ENCODE measurements at places on chromosomes 6 and 20.
A peak's percentile ranks its signal among the peaks of the same experiment; 100 is the strongest.

DNA sequence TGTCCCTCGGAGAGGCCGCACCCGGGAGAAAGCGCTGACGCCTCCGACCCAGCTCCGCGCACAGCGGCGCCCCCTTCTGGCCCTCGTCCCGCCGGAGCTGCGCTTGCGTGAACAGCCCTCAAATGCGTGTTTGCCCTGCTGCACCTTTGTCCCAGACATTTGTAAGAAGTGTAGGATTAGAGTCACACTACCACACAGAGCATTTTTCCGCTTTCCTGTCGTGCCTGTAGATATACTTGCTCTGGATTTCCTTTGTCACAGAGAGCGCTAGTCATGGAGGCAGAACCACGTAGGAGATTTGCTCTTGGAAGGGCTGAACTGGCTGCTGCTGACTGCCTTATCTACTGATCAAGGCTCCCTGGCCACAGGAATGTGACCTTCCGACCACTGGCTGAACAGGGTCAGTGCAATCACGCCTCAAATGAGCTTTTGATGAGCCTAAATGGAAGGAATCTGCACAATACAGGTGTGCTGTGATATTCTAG, 62.3 kb downstream of the PAX1 start:
- DNase-seq: peak; percentile 10

DNA sequence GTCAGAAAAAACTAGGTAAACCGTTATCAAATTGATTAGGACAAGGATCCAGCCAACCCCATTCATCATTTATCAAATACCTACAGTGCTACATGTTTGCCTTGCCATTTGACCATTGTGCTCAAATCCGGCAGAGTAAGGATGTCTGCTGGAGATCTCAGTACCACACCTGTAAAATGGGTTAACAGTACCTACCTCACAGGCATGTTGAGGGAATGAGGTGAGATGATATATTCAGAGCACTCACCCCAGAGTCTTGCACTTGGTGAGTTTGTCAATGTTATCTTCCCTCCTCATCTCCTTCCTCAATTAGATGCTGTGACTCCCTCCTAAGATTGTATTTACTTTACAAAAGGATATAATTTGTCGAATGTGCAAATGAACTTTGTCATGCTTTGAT, 54.5 kb upstream of the DSP start:
- no peak for DNase-seq

DNA sequence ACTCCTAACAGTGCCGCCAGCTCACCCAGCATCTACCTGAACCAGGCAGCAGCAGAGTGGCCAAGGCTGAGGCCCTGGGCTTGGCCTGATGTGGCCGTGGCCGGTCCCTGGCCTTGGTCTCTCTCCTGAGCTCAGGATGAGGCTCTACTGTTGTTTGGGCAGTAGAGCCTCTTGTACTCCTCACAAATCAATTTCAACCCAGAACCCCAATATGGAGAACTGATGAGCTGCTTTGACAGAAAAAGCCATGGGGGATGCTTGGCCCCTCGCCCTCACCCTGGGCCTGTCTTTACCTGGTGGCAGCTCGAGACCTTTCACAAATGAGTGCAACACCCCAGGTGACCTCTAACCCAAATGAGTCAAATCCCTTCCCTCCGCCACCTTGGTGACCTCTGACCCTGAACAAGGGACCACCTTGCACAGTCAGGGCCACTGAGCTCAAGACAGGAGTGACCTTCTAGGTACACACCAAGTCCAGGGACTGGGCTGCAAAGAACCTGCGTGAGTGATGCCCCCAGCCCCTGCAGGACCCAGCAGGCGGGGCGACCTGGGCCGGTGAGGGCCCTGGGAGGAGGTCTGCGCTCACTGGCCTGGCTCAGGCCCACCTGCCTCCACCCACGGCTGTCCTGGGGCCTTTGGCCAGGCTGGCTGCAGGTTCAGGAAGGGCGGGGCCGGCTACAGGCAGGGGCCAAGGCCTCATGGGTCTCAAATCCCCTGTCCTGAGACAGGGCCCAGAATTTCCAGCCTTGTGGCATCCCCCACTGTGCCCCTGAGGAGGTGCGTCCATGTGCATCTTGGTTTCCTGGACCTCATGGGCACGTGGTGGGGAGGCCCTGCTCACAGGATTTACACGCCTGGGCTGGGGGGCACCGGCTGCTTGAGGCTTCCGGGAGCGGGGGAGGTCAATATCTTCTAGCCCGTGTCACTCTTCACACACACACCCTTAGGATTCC, 30.2 kb downstream of the PSMG4 start:
- no peak for DNase-seq

DNA sequence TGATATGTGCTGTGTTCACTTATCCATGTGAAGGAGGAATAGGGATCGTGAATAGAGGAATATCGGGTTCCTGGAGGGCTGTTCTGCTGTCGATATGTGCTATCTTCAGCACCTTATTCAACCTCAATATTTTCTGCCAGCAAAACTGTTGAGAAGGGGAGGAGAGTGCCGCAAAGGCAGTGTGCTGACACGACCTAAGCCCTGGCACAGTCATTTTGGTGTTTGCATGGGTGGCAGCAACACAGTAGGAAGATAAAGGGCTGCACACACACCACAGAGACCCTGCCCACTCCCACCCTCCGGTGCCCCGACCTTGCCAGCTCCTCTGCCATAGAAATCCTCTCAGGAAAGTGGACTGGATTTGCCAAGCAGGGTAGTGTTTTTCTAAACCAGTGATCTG, 47.0 kb downstream of the ZDHHC14 start:
- DNase-seq: no peak

- DNase-seq: no peak
These were observed 116.1 kb upstream of the INSM1 start for GRCh38 chr20:20251836-20252235.

- DNase-seq: peak; percentile 84
These were observed 57.1 kb upstream of the MLN start for GRCh38 chr6:33860706-33861474.

DNA sequence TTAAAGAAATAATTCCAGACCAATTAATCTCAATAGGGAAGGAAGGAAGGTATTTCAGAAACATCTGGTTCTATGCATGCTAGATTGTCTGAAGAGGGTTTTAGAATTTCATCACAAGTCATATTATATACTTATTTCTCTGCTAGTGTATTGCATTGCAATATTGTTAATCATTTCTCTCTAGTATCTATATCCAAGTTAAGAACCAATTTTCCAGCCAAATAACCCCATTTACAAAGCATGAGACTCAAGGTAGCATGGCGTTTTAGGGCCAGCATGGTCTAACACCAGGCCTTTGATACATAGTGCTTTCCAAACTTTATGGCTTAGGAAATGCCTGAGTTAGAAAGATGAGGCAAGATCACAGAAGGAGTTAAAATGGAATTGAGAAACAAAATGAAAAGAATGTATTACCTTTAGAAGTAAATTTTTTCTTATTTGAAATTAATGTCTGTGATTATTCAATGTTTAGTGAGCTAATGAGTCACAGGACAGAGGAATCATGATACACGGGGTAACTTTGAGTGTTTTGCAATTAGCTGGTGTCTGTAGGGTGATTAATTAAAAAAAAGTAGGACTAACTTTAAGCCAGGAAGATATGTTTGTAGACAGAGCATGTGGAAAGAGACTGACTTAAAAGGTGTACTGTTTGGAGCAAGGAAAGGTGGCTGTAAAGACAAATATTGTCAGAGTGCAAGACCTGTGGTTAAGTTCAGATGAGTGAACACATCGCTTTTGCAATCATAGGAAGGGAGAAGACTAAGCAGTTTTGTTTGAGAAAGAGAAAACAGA, 1006.2 kb upstream of the CITED2 start:
- no peak for DNase-seq

DNA sequence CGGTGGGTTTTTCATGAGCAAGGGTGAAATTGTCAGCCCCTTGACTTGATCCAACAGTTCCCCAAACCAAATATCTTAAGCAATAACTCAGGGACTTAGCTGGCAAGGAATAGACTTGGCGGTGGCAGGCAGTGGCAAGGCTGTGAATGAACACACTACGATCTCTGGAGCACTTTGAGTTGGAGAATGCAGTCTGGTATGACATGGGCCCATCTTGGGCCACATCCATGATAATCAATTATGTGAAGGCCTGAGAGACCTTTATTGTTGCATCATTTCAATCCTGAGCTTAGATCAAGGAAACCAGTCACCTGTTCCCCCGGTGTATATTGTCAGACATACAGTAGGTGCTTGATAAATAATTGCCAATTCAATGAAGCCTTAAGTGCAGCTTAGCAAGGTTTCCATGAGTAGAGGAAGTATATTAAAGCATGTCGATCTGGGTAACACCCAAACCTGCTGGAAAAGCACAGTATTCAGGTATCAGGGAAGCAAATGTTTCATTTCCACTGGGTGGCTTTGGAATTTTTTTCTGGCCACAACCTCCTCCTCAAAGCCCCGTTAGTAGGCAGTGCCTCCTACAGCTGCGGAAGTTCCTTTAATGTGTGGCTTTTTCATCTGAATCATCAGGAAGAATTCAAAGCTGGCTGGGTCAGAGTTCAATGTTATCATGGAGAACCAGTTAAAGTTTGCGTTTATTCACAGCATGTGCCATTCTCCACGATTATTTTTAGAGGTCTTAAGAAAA, 10.2 kb downstream of the CASS4 start:
- no peak for DNase-seq

- no peak for DNase-seq
These were observed 137.3 kb downstream of the ZFAND3 start for GRCh38 chr6:37956711-37957275.

- DNase-seq: no peak
These were observed 125.2 kb downstream of the CEBPB start for GRCh38 chr20:50315586-50316551.

DNA sequence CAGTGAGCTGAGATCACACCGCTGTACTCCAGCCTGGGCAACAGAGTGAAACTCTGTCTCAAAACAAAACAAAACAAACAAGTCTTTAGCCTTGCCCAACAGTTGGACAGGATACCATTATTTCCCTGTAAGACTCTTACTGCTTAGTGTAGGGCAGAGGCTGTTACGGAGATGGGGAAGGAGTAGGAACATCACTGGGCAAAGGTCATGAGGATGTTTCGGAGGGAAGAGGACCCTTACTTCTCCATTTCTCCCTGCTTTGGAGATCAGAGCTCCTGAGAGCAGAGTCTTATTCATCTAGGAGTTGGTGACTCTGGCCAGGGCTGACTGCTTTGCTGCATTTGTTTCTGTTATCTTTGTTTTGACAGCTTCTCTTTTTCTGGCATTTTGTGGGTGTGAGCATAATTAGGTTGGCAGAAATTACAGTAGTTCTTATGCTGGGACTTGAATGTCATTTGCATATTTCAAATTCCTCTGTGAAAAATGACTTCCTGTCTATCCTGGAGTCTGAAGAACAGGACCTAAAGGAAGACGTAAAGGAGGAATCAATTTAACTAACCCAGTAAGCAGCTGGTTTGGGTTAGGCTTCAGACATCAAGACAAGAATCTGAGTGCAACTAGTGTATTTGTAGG, 89.0 kb downstream of the CDS2 start:
- DNase-seq: no peak

DNA sequence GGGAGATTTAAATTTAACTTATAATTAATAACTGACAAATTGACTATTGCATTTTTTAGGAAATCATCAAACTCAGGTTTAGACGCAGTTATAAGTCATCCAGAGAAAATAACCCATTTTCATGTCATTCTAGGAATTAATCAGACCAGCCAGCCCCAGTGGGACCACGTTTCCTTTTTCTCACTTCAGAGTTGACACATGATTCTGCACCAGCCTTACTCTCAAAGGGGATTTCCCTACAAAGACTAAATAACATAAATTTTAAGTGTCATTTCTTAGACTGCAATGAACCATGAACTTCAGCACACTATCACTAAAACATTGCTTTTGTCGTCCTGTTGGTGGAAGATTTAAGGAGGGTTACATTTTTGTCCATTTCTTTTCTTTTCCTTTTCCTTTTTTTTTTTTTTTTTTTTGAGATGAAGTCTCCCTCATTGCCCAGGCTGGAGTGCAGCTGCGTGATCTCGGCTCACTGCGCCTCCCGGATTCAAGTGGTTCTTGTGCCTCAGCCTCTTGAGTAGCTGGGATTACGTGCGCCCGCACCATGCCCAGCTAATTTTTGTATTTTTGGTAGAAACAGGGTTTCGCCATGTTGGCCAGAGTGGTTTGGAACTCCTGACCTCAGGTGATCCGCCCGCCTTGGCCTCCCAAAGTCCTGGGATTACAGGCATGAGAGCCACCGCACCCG, 3.6 kb downstream of the IPCEF1 start:
- DNase-seq: peak; percentile 90

DNA sequence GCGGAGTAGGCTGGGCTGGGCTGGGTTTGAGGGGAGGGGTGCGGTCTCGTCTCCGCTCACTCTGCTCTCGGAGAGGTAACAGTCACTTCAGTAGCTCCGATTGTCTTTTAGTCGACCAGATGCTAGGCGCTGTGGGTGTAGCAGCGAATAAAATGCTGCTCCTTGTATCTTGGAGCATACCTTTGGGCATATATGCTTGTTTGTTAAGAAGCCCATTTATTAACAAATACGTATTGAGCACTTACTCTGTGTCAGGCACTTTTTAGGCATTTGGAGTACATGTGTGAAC, 545 bp downstream of the ACTR5 start:
- DNase-seq: peak; percentile 66

DNA sequence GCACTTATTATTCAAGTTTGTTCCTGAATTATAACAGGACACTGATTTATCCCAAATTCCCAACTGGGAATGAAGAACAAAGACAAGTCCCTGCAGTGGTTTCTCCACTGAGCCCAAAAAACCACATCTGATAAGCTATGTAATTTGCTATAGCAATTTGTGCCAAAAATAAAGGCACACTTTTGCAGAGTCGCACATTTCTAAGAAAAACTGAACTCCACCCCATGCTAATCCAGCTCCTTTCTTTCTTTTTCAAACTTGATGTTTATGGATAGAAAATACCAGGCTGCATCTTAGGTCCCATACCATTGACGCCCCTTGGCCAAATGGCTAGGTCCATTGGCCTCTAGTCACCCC, 170.2 kb upstream of the CITED2 start:
- DNase-seq: no peak

- no peak for DNase-seq
These were observed 224.9 kb upstream of the DTNBP1 start for GRCh38 chr6:15887491-15888461.

- DNase-seq: no peak
These were observed 10.0 kb downstream of the JAG1 start for GRCh38 chr20:10663756-10664155.

- peak; percentile 48 for DNase-seq
These were observed 199.6 kb downstream of the GMPR start for GRCh38 chr6:16437984-16438383.

GRCh38 chr6:108171918-108172516, 6.2 kb downstream of the NR2E1 start:
- no peak for DNase-seq

DNA sequence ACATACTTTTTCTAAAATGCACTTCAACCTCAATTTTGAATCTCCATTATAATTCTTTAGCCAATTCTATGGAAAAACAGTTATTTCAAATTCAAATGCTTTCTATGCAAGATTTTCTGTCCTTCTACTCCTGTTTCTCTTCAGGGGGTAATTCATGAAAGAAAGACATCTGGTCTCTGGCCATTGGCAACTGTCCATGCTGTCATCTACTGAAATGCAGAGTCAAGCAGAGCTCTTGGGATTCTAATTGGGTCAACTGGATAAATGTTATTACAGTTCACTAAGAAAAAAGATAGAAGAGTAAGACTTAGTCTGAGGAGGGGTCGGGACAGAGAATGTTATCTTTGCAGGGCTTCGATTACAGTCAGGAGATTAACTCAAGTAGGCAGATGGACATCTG, 22.0 kb upstream of the BMP5 start:
- DNase-seq: no peak

- DNase-seq: no peak
These were observed 438.4 kb upstream of the ADGRB3 start for GRCh38 chr6:68196645-68197044.

Data from activated CD4-positive, alpha-beta T cell treated with anti-CD3 and anti-CD28 coated beads, Interleukin-2, amount 50 U/mL, for 16 hours (primary cell).